ENCODE measurements at places on chromosomes 4 and X.
A peak's percentile ranks its signal among the peaks of the same experiment; 100 is the strongest.

DNA sequence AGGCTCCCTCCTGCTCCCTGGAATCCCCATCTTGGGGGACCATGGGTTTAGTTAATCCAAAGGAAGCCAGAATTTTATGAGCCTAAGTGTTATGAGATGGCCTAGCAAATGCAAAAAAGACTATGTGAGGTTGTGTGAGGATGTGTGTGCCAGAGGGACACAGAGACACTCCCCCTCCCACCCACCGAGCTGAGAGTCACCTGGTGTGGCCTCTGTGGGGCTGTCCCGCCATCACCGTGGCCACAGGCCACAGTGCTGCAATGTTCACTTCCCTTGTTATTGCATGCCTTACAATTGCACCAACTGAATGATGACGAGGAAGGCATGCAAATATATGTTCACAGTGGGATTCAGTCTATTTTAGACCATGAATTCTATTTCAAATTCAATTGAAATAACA lies 601 bp upstream of the FGFBP2 start:
- DNase-seq, result peak; percentile 11

DNA sequence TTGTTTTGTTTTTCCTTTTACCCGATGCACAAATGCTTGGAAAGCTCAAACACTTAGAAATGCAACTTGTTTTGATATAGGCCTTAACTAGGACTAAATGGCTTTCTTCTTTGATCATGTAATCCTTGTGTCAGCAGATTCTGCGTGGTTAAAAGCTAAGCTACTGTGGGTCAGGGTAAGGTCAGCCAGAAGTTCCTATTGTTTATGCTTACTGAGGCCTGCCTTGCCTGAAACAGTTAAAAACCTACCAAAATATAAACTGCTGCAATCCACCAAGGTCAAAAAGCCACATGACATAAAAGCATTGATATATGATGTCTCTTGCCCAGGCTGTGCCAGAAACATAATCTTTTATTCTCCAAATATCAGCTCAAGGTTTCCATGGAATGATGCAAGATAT lies 223.4 kb downstream of the FAM47B start:
- DNase-seq, result no peak

DNA sequence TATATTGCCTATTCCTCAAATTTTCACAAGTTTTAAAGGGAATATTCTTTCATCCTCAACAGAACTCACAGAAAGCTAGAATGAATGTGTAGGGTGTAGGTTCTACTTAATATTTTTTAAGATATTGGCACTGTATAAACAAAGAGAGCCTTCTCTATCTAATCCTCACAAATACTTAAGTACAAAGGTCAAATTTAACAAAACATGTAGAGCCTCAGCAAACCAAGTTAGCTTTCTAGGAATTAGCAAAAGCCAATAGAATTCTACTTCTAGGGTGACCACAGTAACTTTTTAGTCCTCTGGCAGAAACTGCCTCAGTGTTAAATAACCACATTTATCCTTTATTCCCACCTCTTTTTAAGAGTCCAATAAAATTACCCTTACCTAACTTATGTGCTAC lies 19.3 kb downstream of the DHX15 start:
- no peak for DNase-seq

DNA sequence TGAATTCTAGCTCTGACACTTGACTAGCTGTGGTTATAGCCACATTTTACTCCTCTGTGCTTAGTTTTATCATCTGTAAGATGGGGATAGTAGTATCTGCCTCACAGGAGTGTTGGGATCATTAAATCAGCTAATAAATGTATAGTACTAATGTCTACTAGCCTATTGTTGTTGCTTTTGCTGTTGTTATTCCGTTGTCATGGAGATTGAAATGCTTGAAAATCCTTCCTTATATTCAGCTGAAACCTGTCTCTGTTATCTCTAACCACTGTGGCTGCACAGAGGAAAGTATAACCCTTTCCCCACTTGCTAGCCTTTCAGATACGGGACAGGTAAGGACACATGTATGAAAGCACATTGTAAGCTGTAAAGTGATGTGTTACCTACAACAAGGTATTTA lies 33.9 kb downstream of the CLCN5 start:
- DNase-seq, result no peak

- DNase-seq, result no peak
Observed at GRCh38 chr4:112093636-112094202, 51.5 kb upstream of the FAM241A start.

DNA sequence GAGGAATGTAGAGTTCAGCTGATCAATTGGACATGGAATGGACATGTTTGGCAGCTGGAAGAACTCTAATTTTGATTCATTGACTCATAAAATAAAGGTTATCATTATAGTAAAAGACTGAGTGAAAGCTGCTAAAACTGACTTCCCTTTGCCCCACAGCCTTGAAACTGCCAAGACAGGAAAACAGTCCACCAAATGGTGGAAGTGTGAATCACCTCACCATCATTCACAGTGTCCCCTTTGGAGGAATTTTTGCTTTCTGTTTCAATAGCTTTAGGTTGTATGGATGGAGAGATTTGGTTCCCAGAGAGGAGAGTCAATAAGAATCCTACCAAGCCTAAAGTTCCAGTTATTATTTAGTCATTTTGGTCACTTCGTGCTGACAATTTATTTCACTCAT lies 20.8 kb upstream of the FREM3 start:
- DNase-seq, result no peak

GRCh38 chrX:53682885-53683555 lies 3.5 kb downstream of the HUWE1 start:
- DNase-seq, result peak; percentile 38

GRCh38 chr4:153260553-153261300 lies 56.5 kb downstream of the TRIM2 start:
- no peak for DNase-seq

GRCh38 chr4:53705151-53705764 lies 114.0 kb upstream of the LNX1 start:
- no peak for DNase-seq

DNA sequence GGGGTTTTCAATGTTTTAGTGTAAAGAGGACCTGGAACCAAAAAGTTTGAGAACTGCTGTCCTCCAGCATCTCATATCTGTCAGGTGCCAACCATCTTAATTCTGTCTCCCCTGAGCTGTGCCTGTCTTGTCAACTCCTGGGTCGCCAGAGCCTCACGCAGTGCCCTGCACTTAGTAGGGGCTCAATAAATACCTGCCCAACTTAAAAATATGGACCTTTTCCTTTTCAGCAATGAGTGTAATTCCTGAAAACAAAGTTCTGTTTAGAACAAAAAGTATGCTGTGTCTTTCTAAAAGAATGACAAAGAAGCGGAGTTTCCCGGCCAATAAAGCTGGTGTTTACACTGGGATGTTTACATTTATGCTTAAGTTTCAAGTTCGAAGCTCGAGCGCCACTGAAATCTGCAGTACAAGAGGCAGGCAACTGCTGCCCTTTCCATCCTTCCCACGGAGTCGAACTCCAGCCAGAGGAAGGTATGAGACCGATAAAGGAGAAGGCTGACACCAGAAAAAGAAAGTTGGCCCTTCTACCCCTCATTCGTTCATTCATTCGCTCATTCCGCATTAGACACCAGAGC lies 1.1 kb upstream of the HTATSF1 start:
- no peak for DNase-seq

DNA sequence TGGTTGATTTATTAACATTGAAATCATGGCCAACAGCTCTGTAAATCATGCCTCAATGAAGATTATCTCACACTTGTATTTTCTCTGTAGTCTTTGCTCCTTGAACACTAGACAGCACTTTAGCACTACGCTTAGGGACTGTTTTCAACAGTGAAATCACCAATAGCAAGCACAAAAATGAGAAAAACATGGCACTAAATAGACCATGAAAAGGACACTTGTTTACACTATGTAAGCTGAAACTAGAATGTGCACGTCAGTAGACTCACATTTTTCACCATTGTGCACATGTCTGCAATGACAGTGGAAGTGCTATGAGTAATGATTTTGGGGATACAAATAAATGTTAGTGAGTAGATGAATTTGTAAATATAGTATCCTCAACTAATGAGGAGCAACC lies 3.1 kb downstream of the BMP2K start:
- no peak for DNase-seq

GRCh38 chrX:58025979-58026378 lies 115.7 kb upstream of the ZXDA start:
- peak; percentile 6 for DNase-seq

- no peak for DNase-seq
Observed at GRCh38 chr4:7295197-7295910, 103.0 kb downstream of the SORCS2 start.

- DNase-seq, result no peak
Observed at GRCh38 chr4:25351777-25352416, 25.2 kb upstream of the ANAPC4 start.

GRCh38 chr4:47774079-47774478 lies 63.8 kb downstream of the CORIN start:
- no peak for DNase-seq

GRCh38 chr4:40466789-40467188 lies 131.7 kb downstream of the CHRNA9 start:
- DNase-seq, result no peak
